Right atrium auricular region (tissue), 2 donors: ENCODE measurements at places on chromosomes 2 and 18.

DNA sequence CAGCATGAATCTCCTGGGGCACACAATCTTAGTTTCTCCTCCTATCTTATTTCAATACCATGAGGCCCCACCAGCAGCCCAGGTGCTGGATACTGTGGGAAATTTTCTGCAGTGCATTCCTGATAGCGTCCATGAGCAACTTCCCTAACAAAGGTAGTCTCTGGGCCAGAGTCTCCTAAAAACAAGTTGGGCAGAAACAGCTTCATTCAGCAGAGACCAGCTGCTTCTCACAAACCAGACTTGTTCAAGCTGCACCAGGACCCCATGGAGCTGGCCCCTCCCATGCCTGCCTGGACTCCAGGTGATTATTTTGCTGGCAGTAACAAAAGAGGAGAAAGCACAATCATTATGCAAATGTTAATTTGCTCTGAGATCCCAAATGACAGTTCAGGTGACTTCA lies 31.4 kb downstream of the MYO5B start:
- no peak for DNase-seq

GRCh38 chr18:79879566-79879965 lies 71.9 kb downstream of the SLC66A2 start:
- DNase-seq = peak; percentile 43

GRCh38 chr2:215847056-215847455 lies 166.3 kb downstream of the MREG start:
- DNase-seq = no peak

DNA sequence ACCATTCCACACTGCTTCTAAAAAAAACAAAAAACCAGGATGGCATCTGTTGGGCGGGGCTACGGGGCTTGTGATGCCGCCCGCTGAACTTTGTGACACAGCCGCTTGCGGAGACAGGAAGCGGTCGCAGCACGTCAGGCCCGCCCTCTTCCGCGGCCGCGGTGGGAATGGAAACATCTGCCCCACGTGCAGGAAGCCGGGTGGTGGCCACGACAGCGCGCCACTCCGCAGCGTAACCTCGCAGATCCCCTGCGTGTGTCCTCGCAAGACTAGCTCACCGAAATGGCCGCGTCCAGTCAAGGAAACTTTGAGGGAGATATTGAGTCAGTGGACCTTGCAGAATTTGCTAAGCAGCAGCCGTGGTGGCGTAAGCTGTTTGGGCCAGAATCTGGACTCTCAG lies 168.5 kb downstream of the SUCLG1 start:
- no peak for DNase-seq

GRCh38 chr2:102603904-102604303 lies 15.4 kb upstream of the SLC9A2 start:
- DNase-seq = no peak

- DNase-seq = no peak
Measured at GRCh38 chr2:174632841-174633622, 35.4 kb upstream of the WIPF1 start.

DNA sequence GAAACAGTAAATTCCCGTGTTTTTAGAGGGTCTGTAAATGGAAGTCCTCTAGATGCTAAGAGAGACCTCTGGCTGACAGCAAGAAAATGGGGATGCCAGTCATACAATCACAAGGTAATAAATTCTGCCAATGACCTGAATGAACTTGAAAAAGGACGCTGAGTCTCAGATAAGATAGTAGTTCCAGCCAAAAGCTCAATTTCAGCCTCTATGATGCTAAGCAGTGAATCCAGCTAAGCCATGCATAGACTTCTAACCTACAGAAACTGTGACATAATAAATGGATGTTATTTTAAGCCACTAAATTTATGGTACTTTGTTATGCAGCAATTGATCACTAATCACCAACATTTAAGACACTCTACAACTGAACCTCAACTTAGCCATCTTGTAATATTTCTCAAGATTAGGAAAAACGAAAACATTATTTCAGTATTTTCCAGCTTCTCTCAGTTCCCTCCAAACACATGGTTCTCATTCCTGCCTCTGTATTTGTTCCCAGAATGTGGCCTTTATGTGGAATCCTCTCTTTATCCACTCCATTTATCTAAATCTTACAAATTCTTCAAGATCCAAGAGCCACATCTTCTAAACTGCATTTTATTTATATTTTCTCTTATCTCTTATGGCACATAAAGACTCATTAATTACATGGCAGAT lies 331.1 kb downstream of the GULP1 start:
- DNase-seq = no peak

GRCh38 chr2:100537918-100538317 lies 24.9 kb upstream of the PDCL3 start:
- DNase-seq = no peak

GRCh38 chr18:47215554-47216138 lies 35.8 kb downstream of the SKOR2 start:
- no peak for DNase-seq

GRCh38 chr18:37383036-37383785 lies 182.4 kb downstream of the CELF4 start:
- no peak for DNase-seq

DNA sequence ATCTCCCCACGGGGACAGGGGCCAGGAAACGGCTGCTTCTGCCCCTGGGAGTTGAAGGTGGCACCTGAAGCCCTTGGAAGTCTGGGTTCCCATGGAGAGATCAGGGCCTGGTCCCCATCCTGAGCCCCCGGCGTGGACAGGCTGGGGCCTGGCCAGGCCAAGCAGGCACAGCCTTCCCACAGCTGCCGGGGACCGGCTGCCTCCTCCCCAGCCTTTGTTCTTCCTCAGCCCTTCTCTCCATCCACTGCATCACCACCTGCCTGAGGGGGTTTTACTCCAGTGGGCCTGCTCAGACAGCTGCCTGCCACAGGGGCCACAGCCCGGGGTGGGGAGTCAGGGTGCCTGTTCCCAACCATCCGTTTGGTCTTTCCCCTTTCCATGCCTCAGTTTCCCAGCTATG lies 187.7 kb downstream of the INHBB start:
- no peak for DNase-seq

DNA sequence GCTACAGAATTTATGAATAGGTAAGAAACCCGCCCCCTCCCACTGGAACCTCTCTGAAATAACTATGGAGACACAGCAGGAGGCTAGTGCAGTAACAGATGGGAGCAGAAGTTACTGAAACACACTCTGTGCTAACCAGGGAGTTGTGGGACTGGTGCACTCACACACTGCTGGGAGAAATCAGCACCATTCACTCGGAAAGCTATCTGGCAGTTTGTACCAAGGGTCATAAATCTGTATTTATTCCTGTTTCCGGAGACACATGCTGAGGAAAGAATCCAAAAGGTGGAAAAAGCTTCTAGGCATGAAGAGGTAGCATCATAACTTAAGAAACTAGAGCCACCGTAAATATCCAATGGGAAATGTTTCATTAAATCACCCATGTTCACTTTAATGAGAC lies 39.9 kb downstream of the TGFA start:
- DNase-seq = no peak

- DNase-seq = no peak
Measured at GRCh38 chr18:42801706-42802105, 313.8 kb downstream of the RIT2 start.

DNA sequence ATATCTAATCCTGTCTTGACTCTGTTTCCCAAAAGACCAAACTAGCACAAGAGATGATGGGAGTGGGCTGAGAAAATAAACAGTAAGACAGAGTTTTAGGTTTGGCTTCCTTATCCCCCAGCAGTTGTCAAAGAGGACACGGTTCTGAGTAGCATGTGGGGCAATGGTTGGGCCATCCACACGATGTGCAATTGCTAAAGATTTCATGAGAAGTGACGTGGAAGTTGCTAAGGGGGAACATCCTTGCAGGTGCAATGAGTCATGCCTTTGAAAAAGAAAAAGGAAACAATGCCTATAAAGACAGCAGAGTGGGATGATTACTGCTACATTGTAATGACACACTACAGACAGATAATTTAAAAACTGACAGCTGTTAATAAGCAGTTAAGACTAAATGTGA lies 1395.8 kb downstream of the LRP1B start:
- no peak for DNase-seq

DNA sequence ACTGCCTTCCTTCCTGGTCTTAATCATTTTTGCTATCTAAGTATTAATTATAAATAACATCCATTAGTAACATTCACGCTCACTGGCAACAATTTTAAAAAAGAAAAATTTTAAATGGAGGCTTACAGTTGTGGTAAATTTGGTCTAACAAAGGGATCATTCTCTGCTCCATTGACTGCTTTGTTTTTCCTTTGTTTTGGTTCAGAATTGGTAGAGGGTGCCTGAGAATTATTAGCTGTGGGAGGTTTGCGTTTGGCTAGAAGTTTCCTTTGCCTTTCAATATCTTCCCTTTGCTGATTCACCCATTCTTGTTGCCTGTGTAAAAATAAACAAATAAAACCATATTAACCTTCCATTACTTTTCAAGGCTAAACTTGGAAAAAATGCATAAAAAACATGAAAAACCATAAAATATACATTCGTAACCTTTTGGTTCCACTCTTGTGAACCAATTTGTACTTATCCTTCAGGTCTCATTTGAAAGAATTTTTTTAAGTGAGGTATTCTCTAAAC lies 114.6 kb downstream of the TLK1 start:
- DNase-seq = no peak

GRCh38 chr2:51231071-51231470 lies 199.1 kb upstream of the NRXN1 start:
- DNase-seq = no peak

- peak; percentile 75 for DNase-seq
Measured at GRCh38 chr2:9630117-9630735, 571 bp downstream of the YWHAQ start.

DNA sequence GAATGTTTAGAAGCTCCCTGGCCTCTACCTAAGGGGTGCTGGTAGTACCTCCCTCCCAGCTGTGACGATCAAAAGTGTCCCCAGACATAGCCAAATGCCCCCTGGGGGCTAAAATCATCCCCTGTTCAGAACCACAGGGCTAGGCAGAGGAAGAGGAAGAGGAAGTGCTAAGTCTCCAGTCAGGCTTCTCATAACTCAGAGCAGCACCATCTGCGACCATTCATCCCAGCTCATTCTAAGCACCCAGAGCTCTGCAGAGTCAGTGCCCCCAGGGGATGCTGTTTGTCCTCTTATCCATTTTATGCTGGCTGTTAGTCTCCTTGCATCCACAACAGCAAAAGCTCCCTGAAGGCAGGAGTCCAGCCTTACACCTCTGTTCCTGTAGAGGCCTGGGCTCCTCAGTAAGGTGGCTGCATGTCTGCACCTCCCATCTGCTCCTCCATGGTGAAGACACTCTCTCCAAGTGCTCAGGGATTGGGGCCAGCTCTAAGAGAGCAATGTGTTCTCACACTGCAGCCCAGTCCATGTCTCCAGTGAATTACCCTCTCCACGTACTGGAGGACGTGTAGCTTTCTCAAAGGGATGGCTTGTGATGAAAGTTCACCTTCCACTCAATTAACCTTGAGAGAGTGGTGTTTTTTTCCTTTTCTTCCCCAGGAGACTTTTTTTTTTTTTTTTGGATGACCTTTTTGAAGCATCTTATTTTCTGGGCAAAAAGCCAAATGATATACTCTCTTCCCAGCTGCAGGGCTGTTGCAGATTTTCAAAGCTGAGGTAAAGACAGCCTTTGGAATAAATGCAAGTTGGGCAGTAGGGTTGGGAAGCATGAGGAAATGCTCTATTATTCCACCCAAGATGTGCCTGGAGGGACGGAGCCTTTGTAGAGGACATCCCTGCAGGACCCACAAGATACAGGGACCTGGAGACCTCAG lies 158.9 kb upstream of the SLC14A2 start:
- DNase-seq = no peak

DNA sequence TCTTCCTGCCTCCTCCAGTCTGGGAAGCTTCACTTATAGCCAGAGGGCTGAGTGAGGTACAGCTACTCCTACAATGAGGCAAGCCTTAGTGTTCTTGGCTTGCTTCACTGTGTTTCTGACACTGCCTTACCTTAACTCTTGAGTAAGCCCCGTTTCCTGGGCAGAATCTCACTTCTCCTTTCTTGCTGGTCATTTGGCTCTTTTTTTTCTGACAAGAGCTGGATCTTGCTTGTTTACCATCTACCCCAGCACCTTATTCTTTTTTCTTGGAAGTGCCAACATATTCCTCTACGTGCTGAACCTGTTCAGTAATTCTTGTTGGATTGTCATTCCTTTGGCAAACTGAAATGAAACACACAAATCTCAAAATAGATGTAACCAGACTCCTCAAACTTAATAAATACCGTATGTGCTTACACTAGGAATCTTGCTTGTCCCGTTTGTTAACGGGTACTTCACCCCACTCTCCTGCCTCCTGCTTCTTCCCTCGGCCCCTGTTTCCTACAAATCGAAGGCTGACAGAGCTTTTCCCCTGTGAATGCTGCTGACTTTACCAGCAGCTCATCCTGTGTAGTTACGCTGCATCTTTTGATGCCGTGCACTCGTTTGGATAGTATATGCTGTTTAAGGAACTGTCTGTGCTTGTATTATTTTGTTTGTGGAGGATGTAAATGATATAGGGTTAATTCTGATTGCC lies 132.2 kb downstream of the FMNL2 start:
- no peak for DNase-seq

DNA sequence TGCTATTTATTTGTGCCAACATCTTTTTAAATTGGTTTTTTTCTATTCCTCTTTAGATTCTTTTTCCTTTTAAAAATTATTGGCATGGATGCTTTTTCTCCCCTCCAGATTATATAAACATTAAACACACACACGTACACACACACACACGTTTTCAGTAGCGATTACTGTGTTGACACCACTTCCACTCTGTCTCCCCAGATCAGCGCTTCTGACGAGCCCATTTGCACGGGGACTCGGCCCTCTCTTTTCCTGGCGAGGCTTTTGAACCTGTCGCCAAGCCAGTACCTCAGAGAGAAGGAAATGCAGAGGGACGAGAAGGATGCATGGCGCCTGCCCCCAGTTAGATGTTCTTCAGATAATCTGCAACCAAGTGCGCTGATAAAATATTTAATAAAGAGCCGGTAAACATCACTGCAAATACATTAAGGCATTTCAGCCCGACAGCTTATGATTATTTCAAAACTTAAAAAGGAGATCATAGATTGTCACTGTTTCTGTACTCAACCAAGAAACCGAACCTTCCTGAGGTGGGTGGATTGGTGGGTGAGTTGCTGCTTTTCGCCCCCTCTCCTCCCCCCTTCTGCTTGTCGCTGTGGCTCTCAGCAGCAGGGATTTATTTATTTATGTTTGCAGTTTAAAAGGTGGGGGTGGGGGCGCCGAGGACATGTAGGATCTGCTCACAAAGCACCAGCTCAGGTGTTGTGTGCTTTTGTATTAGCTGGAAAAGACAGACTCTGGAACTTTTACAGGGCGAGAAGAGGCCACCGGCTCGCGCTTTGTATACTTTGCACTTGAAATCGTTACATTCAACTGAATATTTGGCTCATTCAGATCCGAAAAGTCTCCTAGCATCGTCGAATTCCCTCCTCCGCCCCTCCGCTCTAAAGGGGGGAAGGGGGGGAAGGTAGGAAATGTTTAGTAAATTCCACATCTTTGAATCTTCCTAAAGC lies 787 bp upstream of the TBR1 start:
- no peak for DNase-seq

DNA sequence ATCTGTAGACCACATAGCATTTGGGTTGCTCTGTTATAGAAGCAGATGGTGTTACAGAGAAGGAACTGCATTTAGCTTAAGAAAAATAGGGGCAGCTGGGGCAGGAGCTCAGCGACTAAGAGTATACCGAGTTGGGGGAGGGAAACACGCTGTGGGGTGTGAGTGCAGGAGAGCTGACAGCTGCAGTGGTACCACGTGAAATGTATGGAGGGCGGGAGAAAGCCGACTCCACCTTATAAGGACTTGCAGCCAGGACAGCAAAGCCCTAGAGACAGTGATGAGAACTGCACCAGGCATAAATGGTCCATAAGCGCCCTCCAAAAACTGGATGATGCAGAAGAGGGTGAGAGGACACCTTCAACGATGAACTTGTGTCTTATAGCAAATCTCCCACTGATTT lies 237.6 kb downstream of the PRKCE start:
- DNase-seq = no peak
